ENCODE measurements at places on chromosomes 5 and 9.

- no peak for DNase-seq
Measured at GRCh38 chr9:95588724-95589588, 72.2 kb upstream of the PTCH1 start.

DNA sequence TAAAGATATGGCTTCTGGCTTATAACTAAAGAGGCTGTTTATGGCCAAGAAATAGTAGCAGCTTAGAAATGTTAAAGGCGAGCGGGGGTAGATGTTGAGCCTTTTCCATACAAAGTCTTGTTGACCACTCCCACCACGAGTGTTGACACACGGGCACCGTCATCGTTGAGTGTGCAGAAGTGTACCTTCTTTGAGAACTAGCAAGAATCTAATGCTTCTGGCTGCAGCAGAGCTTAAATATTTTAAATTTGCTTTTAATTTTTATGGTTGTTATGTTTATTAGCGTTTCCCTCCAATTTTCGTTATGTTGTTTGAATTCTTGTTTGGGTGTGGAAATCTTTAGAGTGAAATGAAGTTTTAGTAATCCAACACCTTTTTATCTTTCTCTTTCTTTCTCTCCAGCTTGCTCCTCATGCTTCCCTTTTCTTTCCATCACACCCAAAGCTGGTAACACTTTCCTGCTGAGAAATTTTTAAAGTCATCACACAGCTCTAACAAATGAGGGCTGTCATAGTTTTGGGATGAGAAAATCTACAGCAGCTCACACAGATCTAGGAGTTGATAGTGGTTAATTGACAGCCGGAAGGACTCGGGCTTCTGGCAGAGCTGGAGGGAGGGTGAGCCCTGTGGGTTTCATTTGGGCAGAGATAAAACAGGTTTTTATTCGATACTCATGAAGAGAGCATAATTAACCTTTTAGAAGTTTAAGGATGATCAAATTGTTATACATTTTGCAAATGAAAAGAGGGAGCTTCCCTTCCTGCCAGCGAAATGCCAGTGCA lies 120.1 kb upstream of the ZNF608 start:
- no peak for DNase-seq

GRCh38 chr9:96027251-96028131 lies 152.0 kb downstream of the ERCC6L2 start:
- DNase-seq, result no peak

GRCh38 chr9:27348785-27349697 lies 52.1 kb upstream of the EQTN start:
- DNase-seq, result no peak

DNA sequence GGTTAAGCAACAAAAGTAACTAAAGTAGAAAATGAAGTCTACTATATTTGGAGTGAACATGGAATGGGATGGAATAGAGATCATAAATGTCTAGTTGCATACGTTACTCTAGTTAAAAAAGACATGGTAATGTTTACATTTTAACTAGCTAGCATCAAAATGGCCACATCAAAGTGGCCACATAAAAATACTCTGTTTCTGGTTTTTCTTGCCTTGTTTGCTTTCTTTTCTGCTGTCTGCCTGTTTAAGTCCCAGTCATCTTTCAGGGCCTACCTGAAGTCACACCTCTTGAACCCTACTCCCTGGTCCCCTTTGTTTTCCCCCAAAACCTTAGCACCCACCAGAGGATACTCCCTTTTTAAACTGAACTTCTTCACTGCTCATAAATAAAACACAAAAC lies 6.4 kb upstream of the KIF2A start:
- DNase-seq, result no peak

DNA sequence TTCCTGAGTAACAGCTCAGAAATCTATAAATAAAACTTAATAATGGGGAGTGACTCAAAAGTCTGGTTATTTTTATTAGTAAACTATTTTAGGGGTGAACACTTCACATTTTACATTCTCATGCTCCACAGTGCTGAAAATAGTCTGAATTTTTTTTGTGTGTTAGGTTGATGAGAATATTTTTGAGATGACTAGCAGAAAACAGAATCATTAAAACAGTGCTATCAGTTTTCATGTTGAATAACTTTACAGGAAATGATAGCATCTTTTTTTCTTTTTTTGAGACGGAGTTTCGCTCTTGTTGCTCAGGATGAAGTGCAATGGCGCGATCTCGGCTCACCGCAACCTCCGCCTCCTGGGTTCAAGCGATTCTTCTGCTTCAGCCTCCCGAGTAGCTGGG lies 60.3 kb downstream of the TMC1 start:
- no peak for DNase-seq

- DNase-seq, result no peak
Measured at GRCh38 chr5:9500193-9500592, 45.7 kb downstream of the SEMA5A start.

GRCh38 chr9:71886015-71886414 lies 25.0 kb downstream of the ABHD17B start:
- no peak for DNase-seq

DNA sequence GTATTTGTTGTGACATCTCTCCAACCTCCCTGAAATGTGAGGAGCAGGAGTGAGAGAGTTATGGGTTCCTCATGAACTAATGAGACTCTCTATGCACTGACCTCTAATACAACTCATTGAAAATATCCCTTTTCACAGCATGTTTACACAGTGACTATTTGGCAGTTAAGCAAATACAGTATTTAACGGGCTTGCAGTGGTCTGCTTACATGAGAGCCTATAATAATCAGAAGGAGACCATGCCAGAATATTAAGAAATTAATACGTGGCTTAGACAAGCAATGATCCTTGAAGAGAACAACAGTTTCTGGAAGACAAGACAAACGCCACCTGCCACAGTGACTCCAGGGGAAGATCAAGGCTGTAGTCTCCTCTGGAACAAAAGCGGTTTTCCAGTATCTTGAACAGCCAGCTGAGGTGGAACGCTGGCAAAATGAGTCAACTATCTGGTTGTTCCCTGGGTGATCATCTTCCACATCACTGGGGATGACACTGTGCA lies 424.5 kb downstream of the DMAC1 start:
- DNase-seq, result no peak

DNA sequence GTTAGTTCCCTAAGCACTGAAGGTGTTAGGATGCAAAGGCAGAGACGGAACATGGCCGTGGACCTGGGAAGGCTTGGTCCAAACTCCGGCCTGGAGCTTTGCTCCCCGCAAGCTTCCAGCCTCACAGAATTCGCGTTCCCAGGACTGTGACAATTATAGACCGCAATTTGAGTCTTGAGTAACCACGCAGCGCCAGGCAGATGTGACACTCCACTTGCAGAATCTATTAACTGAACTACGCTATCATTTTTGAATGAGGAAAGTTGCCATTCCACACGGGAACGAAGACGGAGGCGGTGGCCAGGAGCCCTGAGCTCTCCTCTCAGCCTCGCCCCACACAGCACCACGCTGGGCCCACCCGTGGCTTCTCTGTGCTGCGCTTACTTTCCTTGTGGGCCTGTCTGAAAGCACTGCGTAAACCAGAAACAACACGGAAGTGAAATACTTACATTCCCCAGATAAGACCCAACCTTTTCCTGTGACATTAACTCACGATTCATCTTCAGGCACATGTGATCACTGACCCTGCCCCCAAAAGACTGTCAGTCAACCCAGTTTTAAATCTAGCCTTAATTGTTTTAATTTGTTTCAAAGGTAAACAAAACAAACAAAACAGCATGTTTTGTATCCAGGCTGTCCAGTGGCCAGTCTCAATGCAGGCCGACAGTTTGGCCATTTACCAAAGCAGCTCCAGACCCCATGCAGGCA lies 16.1 kb upstream of the COL5A1 start:
- no peak for DNase-seq

GRCh38 chr5:160837211-160837610 lies 14.8 kb downstream of the ATP10B start:
- DNase-seq, result no peak

DNA sequence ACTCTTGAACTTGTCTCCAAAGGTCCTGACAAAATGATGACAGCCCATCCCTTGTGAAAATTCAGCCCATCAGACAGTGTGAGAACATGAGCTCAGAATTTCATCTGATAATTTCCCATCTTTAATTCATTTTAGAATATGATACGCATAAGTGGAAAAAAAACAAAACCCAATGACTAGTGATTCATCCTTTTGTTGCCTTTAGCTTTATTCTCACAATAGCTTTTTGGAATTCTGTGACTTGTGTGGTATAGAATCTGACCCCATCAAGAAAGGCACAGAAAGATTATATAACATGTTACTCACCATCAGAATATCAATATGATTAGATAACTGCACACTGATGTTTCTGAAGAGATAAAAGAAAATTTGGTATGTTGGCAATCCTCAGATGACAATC lies 16.1 kb upstream of the TMED7 start:
- no peak for DNase-seq
